Foreskin melanocyte (primary cell): ENCODE measurements at places on chromosomes 2 and 18.

DNA sequence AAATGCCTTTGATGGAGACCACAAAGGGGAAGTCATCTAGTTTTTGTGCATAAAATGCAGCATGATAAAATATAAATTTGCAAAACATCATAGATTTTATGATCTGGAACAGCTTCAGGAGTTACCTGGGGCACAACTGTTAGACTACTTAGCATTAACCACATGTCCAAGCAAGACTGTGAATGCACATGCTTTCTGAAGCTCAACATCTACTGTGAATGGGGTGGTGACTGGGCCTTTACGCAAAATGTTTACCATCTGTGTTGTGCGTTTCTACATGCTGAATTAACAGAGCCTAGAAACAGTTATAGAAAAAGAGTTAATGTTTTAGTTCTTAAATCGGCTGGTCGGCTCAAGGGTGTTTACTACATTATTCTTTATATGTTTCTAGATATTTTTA, 45.5 kb downstream of the KCTD1 start:
- DNase-seq: no peak

DNA sequence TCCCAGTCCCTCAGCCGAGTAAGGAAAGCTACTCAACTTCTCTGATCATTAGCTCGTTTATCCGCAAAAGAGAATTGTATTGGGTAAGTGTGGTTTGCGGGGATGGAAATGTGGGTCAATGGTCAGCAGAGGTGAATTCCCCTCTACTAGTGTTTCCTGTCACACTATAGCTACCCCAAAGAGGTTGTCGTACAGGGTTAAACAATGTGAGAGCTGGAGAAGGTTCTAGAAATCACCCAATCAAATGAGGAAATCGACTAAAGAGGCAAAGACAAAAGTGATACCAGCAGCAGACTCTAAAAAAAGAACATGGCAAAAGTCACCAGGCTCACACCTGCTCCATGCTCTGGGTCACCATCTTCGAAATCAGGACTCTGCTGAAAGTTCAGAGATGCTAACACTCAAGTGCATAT, 144.7 kb upstream of the ITGA4 start:
- no peak for DNase-seq

- peak; percentile 29 for DNase-seq
These were observed 564.4 kb downstream of the ZEB2 start for GRCh38 chr2:143955401-143956065.

GRCh38 chr2:9805435-9806297, 37.6 kb upstream of the TAF1B start:
- no peak for DNase-seq

DNA sequence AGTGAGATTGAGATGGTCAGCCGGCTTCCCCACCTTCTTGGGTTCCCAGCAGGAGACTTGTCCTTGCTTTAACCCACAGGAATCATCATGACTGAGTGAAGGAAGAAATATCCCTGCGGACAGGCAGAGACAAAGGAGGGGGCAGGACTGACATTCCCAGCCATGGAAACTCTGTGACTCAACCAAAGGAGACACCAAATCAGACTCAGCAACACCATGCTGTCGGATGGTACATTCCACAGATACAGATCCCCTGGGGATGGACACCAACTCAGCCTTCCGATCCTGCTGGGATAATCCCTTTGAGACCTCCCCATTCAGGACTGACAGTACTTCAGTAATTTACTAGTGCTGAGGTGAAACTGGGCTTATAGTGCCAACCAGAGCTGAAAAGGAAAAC, 518.3 kb downstream of the XIRP2 start:
- DNase-seq: no peak

- no peak for DNase-seq
These were observed 226.9 kb upstream of the TNP1 start for GRCh38 chr2:217086718-217087117.

GRCh38 chr2:207312006-207312356, 146.2 kb upstream of the KLF7 start:
- DNase-seq: no peak

DNA sequence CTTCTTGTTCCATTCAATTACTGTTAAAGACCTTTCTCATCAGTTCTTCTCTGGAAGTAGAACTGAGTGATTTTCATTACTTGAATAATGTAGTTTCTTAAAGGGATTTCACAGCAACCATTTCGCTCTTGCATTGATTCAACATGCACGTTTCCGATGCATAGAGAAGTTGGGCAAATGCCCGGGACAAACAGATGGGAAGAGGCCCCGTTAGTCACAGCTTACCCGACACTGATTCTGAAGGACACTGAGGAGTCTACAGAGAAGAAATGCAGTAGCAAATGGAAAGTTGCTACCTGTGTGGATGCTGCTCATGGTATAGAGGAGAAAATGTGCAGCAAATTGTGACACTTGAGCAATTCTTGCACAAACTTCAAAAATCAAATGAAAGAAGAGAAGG, 32.3 kb upstream of the GCG start:
- no peak for DNase-seq

DNA sequence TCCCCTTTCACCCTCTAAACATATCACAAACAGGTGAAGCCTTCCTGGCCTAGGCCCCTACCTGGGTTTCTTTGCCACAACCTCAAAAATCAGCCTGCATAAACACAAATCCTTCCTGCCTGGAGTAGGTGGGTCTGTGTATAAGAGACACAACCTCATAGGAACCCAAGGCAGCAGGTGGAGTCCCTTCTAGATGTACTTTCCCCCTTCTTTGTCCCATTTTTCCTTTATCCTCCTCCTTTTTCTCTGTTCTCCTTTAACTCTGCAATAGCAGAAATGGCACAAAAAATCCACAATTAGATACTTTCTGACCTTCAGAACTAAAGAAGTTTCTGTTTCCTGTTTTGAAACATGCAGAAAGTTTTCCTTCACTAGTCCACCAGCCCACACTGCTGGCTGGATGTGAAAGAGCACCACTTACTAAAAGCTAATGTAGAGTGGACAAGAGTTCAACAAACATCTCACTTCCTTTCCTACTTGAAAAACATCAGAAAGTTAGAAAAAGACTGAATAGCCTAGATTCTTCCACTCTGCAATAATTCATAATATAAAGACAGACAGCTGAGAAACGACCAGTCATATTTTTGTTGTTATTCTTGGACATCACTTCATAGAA, 11.2 kb downstream of the SLC40A1 start:
- no peak for DNase-seq

DNA sequence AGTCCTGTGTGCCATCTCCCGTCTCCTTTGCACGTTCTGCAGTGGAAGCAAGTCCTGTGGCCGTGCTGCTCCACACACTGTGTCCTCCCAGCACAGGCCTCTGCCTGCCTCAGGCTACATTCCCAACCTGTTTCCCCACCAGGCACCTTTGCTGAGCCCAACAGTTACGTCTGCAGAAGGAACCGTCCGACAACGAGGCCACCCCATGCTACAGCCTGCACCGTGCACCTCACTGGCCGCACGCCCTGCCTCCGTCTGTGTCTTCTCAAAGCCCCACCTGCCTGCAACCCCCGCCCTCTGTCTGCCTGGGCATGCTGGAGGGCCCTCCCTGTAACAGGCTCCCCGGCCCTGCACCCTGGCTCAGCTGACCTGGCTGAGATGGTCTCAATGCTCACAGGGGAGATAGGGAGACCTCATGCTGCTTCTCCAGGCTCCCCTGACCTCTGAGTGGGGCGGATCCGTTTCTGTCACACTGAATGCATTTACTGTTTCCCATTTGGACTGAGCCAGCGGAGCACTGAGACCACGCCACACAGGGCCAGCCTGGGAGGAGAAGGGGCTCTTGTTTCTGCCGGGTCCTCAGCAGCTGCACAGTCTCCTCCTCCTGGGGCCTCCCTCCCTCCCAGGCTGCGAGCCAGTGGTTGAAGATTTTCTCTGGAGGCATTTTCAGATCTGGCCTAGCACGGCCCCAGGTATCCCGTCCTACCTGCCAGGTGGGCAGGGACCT, 109.1 kb upstream of the OTOS start:
- DNase-seq: no peak

DNA sequence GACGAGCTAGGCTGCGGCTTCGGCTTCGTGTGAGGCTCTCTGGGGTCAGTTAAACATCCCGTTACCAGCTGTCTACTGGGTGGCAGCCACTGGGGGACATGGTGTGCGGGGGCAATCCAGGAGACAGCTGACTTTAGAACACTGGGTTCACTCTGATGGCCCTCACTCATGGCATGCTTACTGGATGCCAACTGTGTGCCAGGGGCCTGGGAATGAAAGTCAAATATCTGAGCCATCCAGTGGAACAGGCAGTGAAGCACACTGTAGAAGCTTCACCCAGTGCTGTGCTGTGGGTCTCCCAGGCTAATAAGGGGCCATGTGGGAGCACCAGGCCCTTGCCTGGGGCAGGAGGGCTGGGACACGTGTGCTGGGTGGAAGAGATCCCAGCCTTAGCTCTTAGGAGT, 48.3 kb downstream of the GLI2 start:
- DNase-seq: no peak

DNA sequence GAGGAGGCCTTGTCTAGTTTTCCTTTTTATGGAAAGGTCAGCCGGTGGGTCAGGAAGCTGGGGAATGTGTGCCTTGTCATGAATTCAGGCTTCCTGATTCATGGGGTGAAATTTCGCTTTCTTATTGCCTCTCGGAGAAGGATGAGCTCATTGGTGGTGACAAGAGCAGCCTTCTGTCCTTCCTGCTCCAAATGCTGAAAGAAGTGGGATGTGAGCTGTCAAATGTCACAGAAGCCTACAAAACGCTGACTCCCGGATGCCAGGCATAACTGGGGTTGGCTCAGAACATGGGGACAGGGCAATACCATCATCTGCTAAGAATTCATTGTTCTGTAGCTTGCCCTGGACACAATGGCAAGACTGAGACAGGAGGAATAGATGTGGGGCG, 55.8 kb upstream of the FAM136A start:
- DNase-seq: no peak

DNA sequence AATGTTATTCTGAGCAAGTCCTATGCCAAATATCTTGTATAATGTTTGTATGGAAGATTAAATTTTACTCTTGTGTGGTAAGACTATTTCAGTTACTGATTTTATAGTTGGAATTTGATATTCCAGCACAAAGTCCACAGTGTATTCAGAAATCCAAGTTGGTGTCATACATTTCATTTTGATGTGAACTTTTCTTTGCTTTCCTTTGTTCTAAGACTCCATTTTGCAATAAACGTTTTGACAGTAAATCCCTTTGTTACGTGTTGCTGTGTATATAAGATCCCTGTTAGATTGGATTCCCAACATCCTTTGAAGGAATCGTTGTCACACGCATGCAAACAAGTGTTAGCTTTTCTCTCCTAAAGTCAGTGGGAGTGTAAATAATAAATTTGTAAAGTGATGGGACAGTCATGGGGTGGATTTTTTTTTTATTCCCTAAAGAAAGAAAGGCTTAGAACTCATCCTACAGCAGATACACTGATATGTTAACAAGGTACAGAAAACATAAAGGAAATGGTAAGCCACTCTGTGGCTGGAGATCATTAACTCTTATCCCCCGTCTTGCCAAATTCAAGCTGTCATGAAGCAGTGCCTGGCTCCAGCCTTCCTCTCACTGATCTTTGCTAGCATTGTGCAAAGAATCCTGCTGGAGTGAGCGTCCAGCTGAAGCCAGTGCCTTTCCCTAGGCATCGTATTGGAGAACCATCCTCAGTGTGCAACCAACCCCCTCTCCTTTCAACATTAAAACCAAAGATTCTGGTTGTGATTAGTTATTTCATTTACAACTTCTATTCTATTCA, 127.6 kb upstream of the CDCA7 start:
- DNase-seq: peak; percentile 92

GRCh38 chr2:162509288-162509968, 165.5 kb downstream of the GCA start:
- no peak for DNase-seq

GRCh38 chr2:143489145-143489544, 359.9 kb downstream of the ARHGAP15 start:
- peak; percentile 33 for DNase-seq

GRCh38 chr2:191699341-191699945, 21.5 kb downstream of the NABP1 start:
- no peak for DNase-seq

DNA sequence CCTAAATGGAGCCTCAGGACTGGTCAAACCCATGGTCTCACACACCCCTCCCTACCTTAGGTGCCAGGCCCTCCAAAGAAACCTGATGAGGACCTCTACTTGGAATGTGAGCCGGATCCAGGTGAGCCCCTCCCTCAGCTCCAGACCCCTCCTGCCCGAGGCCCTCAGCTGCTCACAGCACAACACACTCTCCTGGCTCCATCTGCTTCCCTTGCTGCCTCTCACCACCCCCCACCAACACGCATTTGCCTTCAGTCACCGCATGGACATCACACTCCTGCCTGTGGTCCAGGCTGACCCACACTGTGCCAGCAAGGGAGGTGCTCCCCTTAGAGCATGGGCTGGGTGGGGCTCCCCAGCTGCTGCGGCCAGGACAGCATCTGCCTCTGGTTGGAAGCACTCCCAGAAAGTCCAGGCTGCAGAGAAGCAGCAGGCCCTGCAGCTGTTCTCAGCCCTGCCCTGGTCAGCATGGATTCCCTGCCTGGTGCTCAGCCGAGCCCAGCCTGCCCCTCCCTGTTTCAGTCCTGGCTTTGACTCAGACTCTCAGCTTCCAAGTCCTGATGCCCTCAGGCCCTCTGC, 15.1 kb downstream of the SH2D6 start:
- no peak for DNase-seq

DNA sequence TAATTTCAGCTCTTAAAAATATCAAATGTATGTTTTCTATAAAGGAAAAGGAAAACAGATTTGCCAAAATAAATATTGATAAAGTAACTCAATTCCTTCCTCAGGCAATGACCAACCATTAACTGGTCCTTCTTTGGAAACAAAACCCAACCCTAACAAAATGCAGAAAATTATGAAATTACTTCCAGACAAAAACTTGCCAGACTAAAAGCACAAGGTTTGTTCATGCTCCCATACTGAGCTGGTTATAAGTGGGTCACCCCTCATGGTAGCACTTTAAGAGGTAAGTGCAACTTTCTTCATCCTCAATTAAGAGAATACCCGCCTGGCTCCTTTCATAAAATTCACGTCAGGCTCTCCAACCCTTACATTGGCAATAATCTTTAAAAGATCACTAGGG, 31.1 kb upstream of the TTC32 start:
- no peak for DNase-seq

DNA sequence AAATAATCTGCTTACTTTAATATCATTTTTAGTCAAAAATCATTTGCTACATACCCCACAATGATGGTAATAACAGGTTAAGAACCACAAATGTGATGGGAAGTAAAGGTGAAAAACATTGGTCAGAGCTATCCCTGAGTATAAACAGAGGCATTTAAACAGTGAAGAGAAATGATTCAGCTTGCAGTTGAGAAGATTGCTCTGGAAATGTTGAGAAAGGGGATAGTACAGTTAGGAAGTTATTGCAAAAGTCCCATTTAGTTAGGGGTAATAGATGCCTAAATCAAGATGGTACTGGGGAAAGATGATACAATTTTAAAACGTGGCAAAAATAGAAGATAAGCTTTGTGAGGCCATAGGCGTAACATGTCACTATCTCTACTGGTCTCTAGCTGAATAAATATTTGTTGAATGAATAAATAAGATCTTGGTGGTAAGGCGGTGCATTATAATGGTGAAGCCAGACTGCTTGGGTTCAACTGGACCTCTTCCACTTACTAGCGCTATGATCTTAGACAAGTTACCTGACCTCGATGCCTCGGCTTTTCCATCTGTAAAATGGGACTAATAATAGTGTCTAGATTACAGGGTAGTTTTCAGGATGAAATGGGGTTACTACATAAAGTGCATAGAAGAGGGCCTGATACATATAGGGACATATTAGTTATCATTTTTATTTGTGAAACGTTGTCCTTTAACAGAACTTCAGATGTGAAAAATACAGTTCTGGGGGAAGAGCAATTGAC, 2.0 kb upstream of the BZW1 start:
- DNase-seq: no peak

- DNase-seq: no peak
These were observed 169.2 kb upstream of the LRRTM1 start for GRCh38 chr2:80473796-80474195.
